Stimulated activated CD8-positive, alpha-beta memory T cell treated with anti-CD3 and anti-CD28 coated beads, Interleukin-15, amount 100 ng/mL, for 1 hour (primary cell): ENCODE measurements at places on chromosomes 1 and 21.
A peak's percentile ranks its signal among the peaks of the same experiment; 100 is the strongest.

DNA sequence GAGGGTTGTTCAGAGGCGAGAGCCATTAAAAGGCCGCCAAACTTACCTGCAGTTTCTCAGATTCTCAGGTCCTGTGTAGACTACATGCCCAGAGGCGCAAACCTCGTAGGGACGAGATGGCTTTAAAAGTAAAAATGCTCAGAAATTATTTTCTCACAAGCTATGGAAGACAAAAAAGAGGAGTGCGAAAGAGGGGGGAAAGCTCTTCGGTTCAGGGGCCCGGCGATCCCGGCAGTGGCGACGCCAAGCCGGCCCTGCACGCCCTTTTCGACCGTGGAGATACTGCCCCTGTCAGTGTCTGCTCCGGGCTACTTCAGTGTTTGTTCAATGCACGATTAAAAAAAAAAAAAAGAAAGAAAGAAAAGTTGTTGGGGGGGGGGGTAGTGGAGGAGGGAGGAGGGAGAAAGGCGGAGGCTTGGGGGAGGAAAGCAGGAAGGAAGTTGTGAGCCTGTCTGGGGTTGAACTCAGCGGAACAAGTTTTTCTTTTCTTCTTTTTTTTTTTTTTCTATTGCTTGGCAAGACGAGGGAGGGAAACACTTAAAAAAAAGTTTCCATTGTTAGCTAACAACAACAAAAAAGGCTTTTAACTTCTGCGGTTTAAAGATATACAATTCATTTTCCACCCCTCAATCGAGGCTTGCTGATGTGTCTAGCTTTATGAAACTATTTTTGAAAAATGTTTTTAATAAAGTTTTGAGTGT is at the start of gene ITPKB:
Gene ITPKB, minus strand, starts transcription at position 288 of the 701 bp plus-strand sequence. CDS start 1,824 bp downstream, outside the sequence.
- DNase-seq: no peak

DNA sequence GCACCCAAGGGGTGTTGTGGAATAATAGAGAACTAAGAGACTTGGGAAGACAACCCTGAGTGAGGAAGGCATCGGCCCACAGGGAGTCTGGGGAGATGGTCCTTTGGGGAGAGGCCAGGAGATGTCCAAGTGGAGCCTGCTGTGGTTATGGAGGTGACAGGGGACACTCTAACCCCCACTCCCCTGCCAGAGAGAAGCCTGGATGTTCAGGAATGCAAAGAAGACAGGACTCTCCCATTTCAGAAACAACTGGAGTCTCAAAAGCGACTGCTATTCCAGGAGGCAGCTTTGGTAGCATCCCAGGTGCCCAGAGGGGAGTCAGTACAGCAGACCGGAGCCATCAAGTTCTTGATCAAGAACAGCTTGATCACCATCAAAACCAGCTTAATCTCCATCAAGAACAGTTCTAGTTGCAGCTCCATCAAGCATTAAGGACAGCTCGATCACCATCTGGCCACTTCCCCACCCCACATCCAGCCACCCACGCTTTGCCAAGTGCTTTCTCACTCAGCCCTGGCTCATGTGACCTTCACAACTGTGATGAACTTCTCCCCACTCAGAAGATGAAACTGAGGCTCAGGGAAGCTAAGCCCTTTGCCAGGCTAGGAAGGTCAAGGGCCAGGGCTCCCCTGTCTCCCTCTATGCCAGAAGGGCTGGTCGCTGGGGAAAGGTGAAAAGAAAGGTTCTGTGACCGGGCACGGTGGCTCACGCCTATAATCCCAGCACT is 743 bp downstream of the CD52 start:
- no peak for DNase-seq

DNA sequence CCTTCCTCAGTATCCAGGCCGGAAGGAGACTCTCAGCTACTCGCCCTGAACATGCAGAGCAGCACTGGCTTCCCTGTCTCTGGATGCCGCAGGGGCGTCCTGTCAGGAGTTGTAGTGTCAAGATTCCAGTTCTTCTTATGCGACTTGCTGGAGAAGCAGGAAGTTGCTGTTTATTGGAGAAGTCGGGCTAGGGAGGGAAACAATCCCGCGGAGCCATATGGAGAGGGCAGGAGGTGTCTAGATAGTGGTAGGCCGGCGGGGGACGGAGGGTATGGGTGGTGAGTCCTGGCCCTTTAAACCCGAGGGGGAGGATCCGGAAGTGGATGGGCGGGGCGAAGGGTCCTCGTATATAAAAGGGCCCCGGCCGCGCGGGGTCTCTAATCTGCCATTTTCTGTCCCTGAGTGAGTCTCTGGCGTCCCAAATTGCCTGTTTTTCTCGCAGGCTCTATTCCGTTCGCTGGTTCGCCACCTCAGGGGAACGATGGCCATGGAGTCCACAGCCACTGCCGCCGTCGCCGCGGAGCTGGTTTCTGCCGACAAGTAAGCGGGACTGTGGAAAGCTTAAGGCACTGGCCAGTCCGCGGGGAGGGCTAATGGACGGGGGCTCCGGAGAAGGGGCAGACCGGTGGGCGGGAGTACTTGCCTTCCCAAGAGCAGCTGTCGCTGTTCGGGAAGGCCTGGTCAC is at the start of gene NASP:
Gene NASP, plus strand, starts transcription at position 376 of the 685 bp plus-strand sequence. Its CDS starts 106 bp downstream, at position 482.
- peak; percentile 93 for DNase-seq

GRCh38 chr1:53380296-53380695 is 52.4 kb upstream of the LRP8 start:
- DNase-seq: no peak

- DNase-seq: no peak
Measured at GRCh38 chr21:41888749-41889376, 9.7 kb upstream of the PRDM15 start.

DNA sequence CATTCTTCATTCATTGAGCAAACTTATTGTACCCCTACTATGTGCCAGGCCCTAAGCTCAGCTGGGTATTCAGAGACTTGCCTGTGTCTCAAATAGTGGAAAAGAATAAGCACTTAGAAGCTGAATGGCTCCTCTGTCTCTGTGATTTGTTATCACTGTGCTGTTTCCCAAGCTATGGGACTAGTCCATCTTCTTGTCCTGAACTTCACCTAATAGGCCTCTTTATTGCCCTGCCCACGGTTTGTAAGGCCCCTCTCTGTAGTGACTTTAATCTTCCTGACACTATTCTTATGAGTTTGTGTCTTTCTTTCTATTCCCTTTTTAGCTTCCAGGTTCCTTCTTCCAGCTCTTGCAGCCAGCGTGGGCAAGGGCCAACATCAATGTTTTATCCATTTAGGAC is 85.4 kb upstream of the LPGAT1 start:
- DNase-seq: no peak
